G401 (cell line): ENCODE measurements at places on chromosomes 1 and 21. TPM values are rescaled to one million over a fixed set of nuclear protein-coding genes. Genes with fewer than 3 reads are reported as not detected.

DNA sequence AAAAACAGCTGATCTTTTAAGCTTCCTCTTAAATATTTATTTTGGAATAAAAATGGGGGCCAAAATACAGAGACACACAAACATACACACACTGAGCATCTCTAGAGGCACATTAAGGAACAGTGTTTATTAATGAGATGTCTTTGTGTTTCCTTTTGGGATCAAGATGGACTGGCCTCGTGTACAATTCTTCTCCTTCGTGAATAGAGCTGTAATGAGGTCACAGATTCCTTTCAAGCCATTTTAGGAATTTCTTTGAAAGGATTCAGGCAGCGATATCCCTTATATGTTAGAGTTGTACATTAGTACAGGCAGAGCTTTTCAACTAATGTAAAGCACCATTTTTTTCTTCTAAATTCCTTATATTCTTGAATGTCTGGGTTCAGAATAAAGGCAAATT is 295.7 kb downstream of the CHRM3 start:
- no peak for DNase-seq

- peak; percentile 66 for DNase-seq
Measured at GRCh38 chr1:109530457-109531087, 9.1 kb upstream of the GPR61 start.

GRCh38 chr1:24385160-24385940 is 28.2 kb downstream of the STPG1 start:
- DNase-seq, result no peak

GRCh38 chr1:25621876-25622275 is 5.3 kb downstream of the MAN1C1 start:
- peak; percentile 53 for DNase-seq

GRCh38 chr1:110477041-110477440 is 26.1 kb downstream of the PROK1 start:
- DNase-seq, result no peak

- no peak for DNase-seq
Measured at GRCh38 chr1:235657269-235657668, 7.7 kb upstream of the GNG4 start.

- DNase-seq, result no peak
Measured at GRCh38 chr1:8910331-8910730, 31.8 kb upstream of the ENO1 start.

KIF14 gene
- total RNA-seq, result 12.4 and 17.8 TPM in 2 replicates

DNA sequence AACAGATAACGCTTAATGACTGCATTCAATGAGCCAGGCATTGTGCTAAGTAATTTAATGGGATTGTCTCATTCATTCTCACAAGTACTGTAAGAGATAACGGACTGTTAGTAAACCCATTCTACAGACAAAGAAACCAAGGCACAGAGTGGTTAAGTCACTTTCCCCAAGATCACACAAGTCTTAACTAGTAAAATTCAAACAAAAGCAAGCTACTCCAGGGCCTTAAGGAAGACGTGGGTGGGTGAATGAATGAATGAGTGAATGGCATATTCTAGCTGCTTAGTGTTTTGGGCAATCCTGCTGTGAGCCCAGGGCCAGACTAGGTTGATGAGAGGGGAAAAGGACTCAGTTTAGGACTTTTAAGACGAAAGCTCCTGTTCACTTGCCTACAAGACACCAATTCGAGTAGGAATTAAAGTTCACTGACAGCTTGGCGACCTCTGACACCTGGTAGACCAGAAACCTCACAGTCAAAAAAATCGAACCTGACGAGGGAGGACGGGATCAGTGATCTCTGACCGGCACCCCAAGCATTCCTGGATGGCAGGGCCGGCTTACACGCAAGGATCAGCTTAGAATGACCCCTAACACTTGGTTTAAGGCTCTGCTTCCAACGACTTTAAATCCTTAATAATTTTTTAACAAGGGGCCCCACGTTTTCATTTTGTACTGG is 557 bp downstream of the EMC1 start:
- no peak for DNase-seq

- no peak for DNase-seq
Measured at GRCh38 chr1:29712284-29712651, 475.9 kb downstream of the PTPRU start.

- peak; percentile 77 for DNase-seq
Measured at GRCh38 chr1:15867288-15867687, 19.8 kb downstream of the SPEN start.

GRCh38 chr1:232768793-232769192 is 36.4 kb upstream of the MAP10 start:
- no peak for DNase-seq

ZC3H12A gene
- 2.6 and 3.3 TPM in 2 replicates for total RNA-seq
